GM19239 (cell line): ENCODE measurements at places on chromosomes 16 and 17.

- peak; percentile 87 for DNase-seq
Measured at GRCh38 chr16:68369697-68370580, 59.1 kb downstream of the PRMT7 start.

DNA sequence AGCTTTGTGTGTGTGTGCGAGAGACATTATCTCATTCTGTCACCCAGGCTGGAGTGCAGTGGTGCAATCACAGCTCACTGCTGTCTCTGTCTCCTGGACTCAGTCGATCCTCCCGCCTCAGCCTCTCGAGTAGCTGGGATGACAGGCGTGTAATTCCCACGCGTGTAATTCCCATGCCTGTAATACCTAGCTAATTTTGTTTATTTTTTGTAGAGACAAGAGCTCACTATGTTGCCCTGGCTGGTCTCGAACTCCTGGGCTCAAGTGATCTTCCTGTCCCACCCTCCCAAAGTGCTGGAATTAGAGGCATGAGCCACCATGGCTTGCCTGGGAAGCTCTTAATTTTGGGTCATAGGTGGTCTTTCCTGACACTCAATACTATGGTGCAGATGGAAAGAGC is 205.3 kb upstream of the TNRC6C start:
- DNase-seq: no peak

GRCh38 chr17:15085890-15086677 is 179.0 kb downstream of the PMP22 start:
- DNase-seq: no peak

DNA sequence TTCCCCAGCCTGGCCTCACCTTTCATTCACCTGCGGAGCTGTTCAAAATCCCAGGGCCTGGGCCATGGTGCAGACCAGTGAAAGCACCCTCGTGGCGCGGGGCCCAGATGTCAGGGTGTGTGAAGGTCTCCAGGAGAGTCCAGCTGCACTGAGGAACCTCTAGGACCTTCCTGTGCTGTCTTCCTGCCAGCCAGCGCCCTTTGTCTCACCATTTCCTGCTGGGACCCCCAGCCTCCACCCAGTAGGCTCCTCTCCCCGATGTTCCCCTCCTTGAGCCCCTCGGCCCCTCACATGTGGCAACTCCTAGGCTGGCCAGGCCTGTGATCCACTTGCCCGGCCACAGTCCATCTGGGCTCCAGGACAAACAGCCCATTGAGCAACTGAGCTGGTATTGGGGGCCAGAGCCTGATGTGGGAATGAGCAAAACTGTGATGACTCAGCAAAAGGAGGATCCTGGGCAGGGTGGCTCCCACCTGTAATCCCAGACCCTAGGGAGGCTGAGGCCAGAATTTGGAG is 677 bp downstream of the SULT1A2 start:
- DNase-seq: no peak

DNA sequence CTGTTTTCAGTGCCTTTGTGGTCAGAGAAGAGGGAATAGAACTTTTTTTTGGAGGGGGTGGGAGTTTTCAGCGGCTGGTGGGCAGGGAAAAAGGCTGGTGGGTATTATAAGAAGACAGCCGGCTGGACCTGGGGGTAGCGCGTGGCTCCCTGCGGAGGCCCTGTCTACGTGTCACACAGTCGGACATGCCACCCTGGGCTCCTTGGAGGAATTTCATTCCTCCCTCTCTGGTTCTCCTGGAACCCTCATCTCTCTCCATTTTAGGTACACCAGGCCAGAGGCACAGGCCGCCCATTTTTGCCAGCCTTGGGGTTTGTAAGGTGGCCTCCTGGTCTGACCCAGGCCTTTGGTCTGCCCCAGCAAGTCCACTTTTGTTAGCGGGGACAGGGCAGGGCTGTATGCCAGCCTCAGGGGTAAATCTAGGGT is 908 bp downstream of the FKBP10 start:
- no peak for DNase-seq

GRCh38 chr17:63639125-63639524 is 16.9 kb downstream of the MAP3K3 start:
- DNase-seq: no peak

DNA sequence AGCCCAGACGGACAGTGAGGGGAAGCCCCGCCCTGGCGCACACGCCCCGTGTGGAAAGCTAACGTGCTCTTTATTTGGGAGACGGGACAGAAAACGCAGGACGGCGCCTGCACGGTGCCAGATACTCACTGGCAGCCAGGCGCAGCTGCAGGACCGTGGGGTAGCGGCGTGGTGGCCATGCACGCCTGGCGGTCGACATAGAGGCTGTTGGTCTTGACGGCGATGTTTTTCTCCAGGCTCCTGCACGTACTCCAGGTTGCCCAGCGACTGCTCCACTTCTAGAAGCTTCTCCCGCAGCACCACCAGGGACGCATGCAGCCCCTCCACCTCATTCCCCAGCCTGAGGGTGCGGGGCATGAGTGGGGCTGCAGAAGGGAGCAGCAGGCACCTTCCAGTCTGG is 5.1 kb upstream of the C1QTNF8 start:
- no peak for DNase-seq

GRCh38 chr16:69201787-69202186 is 14.8 kb downstream of the SNTB2 start:
- no peak for DNase-seq
